Stromal cell of bone marrow (primary cell): ENCODE measurements at places on chromosomes 1 and 21.

DNA sequence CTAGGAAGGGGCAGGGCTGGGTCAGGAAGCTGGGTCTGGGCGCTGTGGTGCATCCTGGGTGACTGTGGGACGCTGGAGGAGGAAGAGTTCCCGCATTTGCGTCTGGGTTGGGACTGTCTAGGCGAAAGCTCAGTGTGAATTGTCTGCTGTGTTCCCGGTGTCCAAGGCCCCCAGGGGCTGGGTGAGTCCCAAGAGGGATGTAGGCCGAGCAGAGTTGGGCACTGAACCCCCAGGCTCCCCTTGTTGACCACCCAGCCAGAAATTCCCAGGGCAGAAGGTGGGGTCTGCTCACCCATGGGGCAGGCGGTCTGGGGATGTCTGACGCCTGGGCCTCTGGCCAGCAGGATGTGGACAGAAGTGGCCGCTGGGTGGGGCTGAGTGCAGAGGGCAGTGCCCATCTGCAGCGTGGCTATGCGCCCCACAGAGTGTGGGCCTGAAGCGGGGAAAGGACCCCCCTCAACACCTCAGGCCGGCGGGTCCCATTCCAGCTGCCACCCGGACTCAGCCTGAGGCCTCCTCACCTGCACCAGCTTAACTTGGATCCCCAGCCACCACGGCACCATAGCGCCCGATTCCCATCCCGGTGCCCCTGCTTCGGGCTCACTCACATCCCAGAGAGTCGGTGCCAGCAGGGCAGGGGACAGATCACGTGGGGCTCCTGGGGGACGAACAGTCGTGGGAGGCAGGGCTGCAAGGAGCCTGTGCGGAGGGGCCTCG lies 37.0 kb upstream of the POFUT2 start:
- no peak for DNase-seq

DNA sequence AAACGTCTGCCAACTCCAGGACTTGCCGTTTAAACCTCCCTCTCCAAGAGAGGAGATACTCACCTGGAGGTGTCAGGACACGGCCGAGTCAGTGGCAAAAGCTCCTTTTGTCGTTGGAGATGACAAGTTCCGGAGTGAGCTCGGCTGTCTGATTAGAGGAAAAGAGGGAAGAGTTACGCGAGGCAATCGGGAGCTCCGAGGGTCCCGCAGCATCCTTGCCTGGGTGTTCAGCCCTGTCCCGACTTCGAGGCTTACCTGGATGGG lies 497 bp downstream of the ID3 start:
- DNase-seq: no peak

GRCh38 chr21:36917471-36918158 lies 48.9 kb downstream of the HLCS start:
- peak; percentile 12 for DNase-seq

DNA sequence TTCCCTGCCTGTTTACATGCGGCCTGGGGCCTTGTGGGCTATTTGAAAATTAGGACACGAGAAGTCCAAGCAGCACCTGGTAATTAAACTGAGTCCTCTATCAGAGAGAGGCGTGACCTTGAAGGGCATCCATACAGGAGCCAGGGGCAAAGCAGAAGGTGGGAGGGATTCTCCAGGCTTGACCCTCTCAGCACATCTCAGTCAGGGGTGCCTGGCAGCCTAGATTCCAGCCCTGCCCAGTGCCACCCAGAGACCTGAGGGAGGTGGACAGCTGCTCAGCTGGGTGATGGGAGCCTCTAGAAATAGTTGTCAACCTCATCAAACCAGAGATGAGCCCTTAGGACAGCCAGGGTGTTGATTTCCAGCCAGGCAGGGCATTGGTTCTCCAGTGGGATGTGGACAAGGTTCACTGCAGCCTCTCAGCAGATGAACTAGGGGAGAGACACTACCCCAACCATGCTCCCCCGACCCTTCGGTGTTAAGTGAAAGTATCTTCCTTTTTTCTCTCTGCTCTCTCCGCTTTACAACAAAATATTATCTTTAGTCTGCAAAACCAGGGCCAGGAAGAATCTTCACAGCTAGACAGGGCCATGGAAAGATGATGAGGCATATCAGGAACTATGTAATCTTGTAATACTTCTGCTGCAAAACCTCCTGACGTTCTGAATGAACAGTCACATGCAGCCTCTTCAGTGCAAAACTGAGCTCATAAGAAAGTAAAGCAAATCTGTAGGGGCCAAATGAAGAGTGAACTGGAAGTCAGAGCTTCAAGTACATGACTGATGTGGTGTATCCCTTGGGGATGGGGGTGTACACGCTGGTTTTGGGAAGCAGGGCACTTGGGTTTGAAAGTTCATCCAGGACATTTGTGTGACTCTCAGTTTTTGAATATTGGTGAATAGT lies 35.9 kb upstream of the ATP5PO start:
- DNase-seq: peak; percentile 69

DNA sequence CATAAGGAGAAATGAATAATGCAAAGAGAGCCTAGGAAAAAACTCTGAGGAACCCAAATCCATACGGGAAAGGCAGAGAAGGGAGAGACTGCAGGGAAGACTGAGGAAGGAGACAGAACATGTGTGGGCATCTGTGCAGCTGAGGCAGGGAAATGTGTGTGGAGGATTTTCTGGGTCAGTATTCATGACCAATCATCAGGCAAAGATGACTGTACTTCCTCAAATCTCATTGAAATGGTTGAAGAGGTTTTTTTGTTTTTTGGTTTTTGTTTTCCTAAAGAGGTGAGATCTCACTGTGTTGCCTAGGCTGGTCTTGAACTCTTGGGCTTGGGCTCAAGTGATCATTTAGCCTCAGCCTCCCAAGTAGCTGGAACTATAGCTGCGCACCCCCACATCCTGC lies 15.7 kb downstream of the DIP2A start:
- no peak for DNase-seq

- DNase-seq: no peak
These were observed 25.7 kb downstream of the EPHA8 start for GRCh38 chr1:22588899-22589422.
